Islet precursor cell (in vitro differentiated cells): ENCODE measurements at places on chromosomes 5 and 9.

DNA sequence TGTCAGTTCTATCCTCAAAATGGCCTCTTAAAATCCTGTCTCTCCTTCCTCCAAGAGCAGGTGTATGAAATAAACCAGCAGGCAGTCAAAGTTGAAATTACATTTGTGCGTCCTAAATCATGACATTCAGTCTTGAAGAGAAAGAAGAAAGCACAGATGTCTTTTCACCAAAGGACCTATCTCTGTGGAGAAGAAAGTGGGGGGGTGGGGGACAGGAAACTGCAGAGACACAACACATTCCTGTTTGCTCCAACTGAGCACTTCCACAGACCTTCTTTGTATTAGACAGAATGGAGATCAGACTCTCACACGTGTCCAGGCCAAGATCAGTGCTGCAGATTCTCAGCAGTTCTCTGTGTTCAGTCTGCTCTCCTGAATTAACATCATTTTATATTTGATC, 471.9 kb upstream of the RGMB start:
- peak; percentile 84 for DNase-seq

DNA sequence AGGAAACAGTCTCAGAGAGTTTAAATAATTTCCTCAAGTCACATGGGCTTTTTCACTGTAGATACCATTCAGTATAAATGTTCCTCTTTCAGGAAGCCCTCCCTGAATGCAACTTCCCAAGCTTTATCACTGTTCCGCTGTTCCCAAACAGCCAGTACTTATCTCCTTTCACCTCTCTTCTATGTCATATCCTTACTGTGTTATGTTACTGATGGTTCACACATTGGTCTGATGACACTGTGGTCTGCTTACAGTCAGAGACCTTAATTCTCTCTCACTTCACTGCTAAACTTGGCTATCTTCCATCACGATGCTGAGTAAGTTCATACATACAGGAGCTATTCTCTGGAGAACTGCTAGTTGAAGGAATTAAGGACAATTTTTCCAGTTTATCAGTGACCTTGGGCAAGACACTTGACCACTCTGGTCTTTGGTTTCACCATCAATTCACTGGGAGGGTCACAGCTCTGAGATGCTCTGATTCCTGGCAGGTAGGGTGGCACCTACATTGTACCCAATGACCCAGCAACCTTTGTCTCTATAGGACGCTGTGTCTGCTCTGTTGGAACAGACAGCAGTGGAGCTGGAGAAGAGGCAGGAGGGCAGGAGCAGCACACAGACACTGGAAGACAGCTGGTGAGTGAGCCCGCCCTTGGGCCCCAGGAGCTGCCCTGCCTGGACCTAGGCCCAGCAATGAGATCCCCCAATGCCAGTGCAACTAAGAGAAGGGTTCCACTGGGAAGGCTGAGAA, 42.1 kb upstream of the RARS1 start:
- no peak for DNase-seq

DNA sequence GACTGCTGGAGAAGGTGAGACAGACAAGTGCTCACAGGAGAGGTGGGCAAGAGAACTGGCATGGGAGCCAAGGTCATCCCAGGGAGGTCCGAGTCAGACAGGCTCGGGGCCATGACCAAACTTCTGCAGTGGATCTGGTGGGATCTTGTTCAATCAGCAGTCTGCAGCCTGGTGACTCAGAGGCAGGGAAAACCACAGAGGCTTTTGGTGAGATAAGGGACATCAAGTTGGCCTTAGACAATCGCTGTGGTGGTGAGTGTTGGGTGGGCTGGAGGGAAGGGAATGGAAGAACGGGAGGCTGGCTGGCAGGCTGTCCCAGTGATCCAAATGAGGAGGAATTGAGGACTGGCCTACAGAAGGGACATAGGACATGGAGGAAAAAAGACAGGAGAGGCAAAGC, 123.8 kb downstream of the TMEM174 start:
- peak; percentile 93 for DNase-seq

DNA sequence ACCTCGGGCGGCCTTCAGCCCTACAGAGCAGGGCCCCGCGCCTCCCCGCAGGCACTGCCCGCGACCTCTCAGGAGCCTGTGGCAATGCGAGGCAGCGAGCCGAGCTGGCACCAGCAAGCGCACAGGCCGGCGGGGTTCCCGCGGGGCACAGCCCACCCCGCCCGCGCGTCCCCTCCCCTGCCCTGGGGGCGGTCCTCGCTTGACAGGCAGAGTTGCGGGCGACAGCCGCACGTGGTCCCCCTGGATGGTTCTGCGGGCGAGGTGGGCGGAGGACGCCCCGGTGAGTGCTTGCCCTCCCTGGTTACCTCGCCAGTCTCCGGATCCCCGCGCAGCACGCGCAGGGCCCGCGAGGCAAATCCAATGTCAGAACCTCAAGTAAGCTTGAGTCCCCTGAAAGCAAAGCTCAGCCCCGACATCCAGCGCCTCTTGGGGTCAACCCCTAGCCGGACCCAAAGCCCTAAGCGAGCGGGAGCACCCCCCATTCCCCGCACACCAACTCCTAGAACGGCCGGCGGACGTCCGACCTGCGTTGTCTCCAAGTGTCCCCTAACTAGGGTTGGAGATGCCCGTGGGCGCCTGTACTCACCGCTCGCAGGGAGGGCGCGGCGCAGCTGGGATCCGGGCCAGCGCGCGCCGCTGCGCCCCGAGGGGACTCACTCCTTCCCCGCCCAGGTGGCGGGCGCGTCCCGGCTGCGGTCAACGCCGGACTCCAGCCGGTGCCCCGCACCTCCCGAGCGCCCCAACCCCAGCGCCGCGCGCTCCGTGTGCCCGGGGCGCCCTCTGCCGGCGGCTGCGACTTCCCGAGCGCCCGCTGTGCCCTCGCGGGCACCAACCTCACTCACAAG, at the start of gene DRD1:
Gene DRD1 (minus strand): TSS at position 123 of the 845 bp plus-strand sequence. CDS start 1,083 bp downstream, outside the sequence.
- DNase-seq, result peak; percentile 76

DNA sequence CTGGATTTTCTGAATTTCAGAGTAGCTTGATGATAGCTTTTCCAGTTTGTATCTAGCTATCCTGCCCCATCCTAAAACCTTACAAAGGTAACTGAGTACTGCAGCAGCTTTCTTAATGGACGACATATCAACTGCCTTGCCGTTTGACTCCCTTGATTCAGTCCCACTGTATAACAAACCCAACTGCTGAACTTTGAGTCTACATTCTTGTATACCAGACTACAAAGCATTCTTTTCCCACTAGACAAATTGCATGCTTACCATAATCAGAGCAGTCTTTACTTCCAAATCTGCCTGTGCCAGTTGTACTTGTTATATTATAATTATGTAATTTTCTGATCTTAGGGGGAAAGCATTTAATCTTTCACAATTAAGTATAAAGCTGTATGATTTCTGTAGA, 47.3 kb downstream of the ANKRD31 start:
- DNase-seq, result no peak

- no peak for DNase-seq
These were observed 248.1 kb upstream of the NREP start for GRCh38 chr5:112004867-112005622.
